ENCODE measurements at places on chromosomes 7 and 10.

DNA sequence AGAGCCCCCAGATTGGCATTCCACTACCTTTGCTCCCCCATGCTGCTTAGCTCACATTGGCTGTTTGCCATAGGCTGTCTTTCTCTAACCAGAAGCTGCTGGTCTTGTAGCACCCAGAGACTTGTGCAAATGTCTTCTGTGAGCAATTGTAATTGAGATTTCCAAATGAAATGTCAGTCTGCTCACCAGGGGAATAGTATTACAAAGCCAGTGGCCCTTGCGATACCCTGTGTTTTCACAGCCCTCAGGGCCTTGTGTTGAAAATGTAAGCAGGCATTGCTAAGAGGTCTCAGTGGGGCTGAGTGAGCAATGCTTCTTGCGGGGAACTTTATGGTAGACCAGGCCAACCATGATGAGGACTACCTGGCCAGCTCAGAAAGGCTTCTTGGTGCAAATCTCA, 746.5 kb downstream of the LRMDA start:
- no peak for DNase-seq

DNA sequence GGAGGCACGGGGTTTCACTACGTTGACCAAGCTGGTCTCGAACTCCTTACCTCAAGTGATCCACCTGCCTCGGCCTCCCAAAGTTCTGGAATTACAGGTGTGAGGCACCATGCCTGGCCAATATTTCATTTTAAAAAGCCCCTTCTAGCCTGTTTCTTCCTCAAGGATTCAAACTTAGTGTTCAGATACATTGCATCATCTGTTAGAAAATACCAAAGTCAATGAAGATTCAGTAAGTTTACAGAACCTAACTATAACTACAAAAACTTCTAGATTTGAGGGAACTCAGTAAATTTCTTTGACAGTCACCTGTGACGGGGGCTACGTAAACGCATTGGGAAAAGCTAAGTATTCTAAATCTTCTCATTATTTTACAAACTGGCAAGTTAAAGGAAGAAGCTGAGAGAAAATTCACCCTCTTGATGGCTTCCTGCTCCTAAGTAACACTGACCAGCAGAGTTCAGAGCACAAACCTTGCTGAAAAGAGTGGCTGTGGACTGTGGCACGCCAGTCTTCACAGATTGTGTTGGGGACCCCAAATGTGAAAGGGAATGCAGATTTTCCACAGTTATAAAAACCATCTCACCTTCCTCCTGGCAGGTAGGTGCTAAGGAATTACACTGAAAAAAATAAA, 162.2 kb downstream of the PKD1L1 start:
- no peak for DNase-seq

GRCh38 chr7:101542527-101543241, 86.4 kb downstream of the MYL10 start:
- DNase-seq: peak; percentile 55

DNA sequence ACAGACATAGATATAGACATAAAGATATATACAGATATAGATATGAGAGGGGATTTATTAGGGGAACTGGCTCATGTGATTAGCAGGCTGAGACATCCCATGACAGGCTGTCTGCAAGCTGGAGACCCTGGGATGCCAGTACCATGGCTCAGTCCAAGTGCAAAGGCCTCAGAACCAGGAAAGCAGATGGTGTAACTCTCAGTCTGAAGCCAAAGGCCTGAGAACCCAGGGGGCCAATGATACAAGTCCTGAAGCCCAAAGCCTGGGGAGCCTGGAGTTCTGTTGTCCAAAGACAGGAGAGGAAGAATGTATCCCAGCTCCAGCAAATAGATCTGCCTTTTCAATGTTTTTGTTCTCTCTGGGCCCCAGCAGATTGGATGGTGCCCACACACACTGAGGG, 5.5 kb downstream of the NCOA4 start:
- DNase-seq: no peak

DNA sequence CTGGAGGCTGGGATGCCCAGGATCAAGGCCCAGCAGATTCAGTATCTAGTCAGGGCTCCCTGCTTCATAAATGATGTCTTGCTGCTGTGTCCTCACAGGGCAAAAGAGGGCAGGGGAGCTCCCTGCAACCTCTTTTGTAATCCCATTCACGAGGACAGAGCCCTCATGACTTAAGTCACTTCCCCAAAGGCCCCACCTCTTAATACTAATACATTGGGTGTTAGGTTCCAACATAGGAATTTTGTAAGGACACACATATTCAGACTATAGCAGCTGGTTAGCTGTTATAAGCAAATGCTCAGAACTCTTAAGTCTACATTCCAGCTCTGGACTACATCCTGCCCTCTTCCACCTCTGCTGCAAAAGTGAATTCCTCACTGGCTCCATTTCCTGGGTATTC, 63.0 kb downstream of the VOPP1 start:
- DNase-seq: peak; percentile 47

GRCh38 chr7:16944936-16945335, 63.2 kb upstream of the AGR3 start:
- peak; percentile 16 for DNase-seq

DNA sequence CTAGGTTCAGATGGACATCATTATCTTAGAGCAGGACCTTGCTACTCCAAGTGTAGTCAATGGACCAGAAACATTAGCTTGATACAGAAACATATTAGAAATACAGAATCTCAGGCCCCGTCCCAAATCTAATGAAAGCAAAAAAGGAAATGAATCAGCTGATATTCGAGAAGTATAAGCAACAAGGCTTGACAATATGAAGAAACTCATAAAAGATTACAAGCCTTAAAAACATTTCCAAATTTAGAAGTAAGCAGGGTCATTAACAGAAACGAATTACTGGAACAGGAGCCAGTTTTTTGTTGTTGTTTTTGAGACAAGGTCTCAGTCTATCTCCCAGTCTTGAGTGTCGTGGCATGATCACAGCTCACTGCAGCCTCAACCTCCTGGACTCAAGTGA, 40.5 kb upstream of the GSAP start:
- no peak for DNase-seq

GRCh38 chr10:50396491-50397311, 145.4 kb upstream of the ASAH2 start:
- peak; percentile 73 for DNase-seq

GRCh38 chr7:22791204-22792158, 31.2 kb downstream of the TOMM7 start:
- DNase-seq: peak; percentile 61

- DNase-seq: no peak
Observed at GRCh38 chr10:86327954-86328725, 38.5 kb downstream of the GRID1 start.

GRCh38 chr7:41892356-41893100, 189.6 kb upstream of the INHBA start:
- DNase-seq: no peak

DNA sequence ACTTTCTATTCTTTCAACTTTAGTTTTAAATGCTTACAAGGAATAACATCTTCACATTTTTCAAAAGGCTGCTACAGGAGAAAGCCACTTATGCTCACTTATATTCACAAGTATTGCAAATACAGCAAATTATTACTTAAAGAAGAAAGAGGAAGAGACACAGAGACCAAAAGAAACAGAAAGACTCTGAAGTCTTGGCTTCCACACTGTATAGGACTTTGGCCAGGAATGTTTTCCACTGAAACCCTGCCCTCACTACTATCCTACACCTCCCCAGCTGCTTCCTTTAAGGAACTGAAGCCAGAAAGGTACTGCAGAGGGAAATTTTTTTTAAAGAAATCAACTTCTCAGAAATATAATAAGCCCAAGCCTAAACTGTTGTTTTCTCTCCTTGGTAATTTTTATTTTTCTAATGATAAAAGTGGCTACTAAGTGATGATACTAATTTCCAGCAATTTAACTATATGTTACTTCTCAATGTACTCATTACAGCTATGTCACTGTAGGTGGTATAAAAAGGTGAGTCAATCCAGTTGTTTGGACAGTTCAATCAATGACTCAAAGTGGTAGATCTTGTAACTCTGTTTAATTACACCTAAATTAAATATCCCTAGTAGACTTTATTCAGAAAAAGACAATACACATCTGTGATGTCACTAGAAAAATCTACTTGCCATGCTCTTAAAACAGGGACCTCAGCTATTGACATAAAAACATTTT, 231.6 kb downstream of the GRM8 start:
- DNase-seq: no peak

GRCh38 chr10:119227825-119228224, 20.5 kb downstream of the GRK5 start:
- DNase-seq: no peak

GRCh38 chr7:55570939-55571338, 1.4 kb downstream of the VOPP1 start:
- peak; percentile 92 for DNase-seq

DNA sequence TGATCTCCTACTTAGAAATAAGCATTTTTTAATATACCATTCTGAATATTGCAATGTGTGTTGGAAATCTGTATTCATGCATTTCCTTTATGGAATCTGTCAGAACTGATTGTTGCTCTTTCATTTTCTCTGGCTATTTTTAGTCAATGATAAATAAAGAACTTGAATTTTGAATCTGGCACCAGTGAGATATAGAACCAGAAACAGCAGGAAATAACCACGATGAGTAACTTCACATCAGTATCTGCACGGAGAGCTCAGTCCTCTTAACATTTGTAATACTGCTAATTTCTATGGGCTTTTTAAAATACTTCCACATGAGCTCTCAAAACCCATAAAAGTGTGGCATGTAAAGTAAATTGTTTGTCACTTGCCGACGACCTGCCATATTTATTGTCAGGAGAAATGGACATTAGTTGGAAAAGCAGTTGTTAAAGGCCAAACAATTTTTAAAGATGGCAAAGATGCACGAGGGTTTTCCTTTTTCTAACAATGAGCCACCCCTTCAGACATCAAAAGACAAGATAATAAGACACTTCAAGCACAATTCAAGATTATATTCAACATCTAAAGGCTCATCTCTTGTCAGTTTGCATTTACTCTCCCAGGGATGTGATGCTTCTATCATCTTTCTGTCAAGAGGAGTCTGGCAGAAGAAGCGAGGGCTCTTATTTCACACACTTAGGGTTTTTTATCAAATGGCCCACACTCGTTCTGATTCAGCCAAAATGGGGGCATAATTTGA, 118.3 kb downstream of the POU6F2 start:
- no peak for DNase-seq

DNA sequence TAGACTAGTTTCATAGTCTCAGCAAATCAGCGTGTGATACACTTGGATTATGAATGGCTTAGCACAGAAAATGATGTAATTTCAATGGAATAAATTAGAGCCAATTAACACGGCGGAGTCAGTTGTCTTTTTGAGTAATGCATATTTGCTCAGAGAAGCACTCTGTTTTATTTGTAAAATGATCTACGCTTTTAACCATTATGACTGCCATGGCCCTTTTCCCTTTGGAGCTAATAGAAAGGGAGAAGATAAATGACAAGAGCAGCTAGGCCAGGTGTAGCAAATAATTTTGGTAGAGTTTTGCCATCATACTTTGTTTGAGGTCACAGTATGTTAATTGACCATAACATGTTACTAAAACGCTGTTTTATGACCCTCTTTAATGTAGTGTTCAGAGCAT, 86.8 kb downstream of the GPR158 start:
- DNase-seq: no peak

GRCh38 chr10:48604991-48605508, at the start of gene ARHGAP22:
Gene ARHGAP22 (minus strand): TSS chr10:48605073. CDS start chr10:48604796, 277 bp downstream.
- DNase-seq: peak; percentile 80

GRCh38 chr7:139186146-139186545, 44.9 kb upstream of the UBN2 start:
- DNase-seq: no peak

- no peak for DNase-seq
Observed at GRCh38 chr7:102096012-102096332, 190.7 kb upstream of the SH2B2 start.

DNA sequence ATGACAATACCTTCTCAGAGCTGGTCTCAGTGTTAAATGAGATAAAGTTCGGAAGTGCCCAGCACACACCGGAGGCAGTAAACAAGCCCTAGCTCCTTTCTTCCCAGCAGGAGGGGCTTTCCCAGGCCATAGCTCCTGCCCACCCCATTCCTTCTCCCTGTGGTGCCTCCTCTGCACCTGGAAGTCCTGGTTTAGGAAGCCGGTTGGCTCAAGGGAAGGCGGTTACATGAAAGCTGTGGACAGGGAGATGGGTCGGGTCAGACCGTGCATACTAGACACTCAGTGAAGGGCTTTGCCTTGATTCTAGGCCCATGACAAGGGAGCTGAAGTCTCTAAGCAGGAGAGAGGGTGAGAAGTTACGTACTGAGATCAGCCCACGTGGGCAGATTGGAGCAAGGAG, 8.6 kb downstream of the BEND7 start:
- DNase-seq: no peak

GRCh38 chr7:143390104-143390772, 9.1 kb downstream of the ZYX start:
- DNase-seq: no peak

DNA sequence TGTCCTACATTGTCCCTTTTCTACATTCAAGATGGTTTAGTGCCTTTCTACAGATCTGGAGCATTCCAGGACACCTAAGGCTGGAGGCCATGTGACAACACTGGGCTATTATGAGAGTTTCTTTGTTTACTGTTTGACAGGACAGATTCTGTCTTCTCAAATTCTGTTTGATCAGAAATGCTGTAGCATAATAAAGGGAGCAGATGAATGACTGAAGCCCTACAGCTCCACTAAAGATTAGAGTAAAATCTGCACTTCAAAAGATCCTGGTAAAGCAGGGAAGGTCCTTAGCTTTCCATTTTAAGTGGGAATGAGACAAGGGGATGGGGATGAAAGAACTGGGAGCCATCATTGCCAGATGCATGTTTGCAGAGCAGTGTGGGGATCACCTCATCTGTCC, 38.4 kb downstream of the TMEM229A start:
- DNase-seq: no peak

GRCh38 chr10:31602541-31603234, 283.7 kb downstream of the ZEB1 start:
- peak; percentile 84 for DNase-seq

GRCh38 chr7:78225534-78225933, 427.0 kb downstream of the PHTF2 start:
- DNase-seq: no peak

GRCh38 chr7:159105832-159106811, 38.5 kb downstream of the VIPR2 start:
- DNase-seq: no peak

GRCh38 chr7:158865462-158865922, 9.1 kb downstream of the DYNC2I1 start:
- no peak for DNase-seq

GRCh38 chr10:88157981-88158465, 294.6 kb downstream of the PTEN start:
- DNase-seq: peak; percentile 96

- DNase-seq: no peak
Observed at GRCh38 chr7:73688288-73688687, 4.9 kb downstream of the BUD23 start.

Data from ELR (cell line).